Neural cell (in vitro differentiated cells): ENCODE measurements at places on chromosomes 7 and 10. TPM values are rescaled to one million over a fixed set of nuclear protein-coding genes. Genes with fewer than 3 reads are reported as not detected.

The ARMC3 gene
- polyA plus RNA-seq: 0.22 TPM in 1 of 2 replicates, not detected in the other

The TRUB1 gene
- polyA plus RNA-seq: 45.4 and 48.8 TPM in 2 replicates

The ARHGEF35 gene
- not detected in 2 replicates for polyA plus RNA-seq

The RBM20 gene
- 0.07 and 0.58 TPM in 2 replicates for polyA plus RNA-seq

The GRK5 gene
- 26.1 and 34.9 TPM in 2 replicates for polyA plus RNA-seq

The NRBF2 gene
- 29.1 and 32.7 TPM in 2 replicates for polyA plus RNA-seq

The SLC13A1 gene
- polyA plus RNA-seq: not detected in 2 replicates

The ALOX5 gene
- not detected in 2 replicates for polyA plus RNA-seq

The SLC29A4 gene
- 32.4 and 37.1 TPM in 2 replicates for polyA plus RNA-seq

The SORCS1 gene
- polyA plus RNA-seq: 27.0 and 30.2 TPM in 2 replicates

The GPR15LG gene
- polyA plus RNA-seq: not detected in 2 replicates

The TWIST1 gene
- not detected in 2 replicates for polyA plus RNA-seq

The IL2RA gene
- not detected in 2 replicates for polyA plus RNA-seq

The CLDN3 gene
- not detected in 2 replicates for polyA plus RNA-seq

The TMEM196 gene
- 30.3 and 35.7 TPM in 2 replicates for polyA plus RNA-seq

The FXYD4 gene
- not detected in 2 replicates for polyA plus RNA-seq

The MYL10 gene
- not detected in 2 replicates for polyA plus RNA-seq

The CREB5 gene
- polyA plus RNA-seq: 3.2 and 3.7 TPM in 2 replicates

The HMX2 gene
- polyA plus RNA-seq: not detected in 2 replicates

The OR2A1 gene
- polyA plus RNA-seq: not detected in 2 replicates

The GPR37 gene
- polyA plus RNA-seq: 0.78 and 1.4 TPM in 2 replicates

The PAPOLB gene
- 0.05 and 0.10 TPM in 2 replicates for polyA plus RNA-seq

The TEX36 gene
- not detected in 2 replicates for polyA plus RNA-seq

The BUD31 gene
- 200 and 251 TPM in 2 replicates for polyA plus RNA-seq

The TRIL gene
- polyA plus RNA-seq: 1.4 TPM in 2 replicates

The ATP6V0A4 gene
- 0.48 and 0.81 TPM in 2 replicates for polyA plus RNA-seq

The CTAGE8 gene
- polyA plus RNA-seq: not detected in 2 replicates

The SLC16A9 gene
- polyA plus RNA-seq: 185 and 208 TPM in 2 replicates

The NEUROG3 gene
- polyA plus RNA-seq: not detected in 2 replicates

The SAMD8 gene
- 32.9 and 33.4 TPM in 2 replicates for polyA plus RNA-seq

The CPXM2 gene
- polyA plus RNA-seq: not detected in 2 replicates

The GDF10 gene
- polyA plus RNA-seq: 0.44 and 0.66 TPM in 2 replicates

The PNLIP gene
- not detected in 2 replicates for polyA plus RNA-seq
